ENCODE measurements at places on chromosomes 3 and 15.

DNA sequence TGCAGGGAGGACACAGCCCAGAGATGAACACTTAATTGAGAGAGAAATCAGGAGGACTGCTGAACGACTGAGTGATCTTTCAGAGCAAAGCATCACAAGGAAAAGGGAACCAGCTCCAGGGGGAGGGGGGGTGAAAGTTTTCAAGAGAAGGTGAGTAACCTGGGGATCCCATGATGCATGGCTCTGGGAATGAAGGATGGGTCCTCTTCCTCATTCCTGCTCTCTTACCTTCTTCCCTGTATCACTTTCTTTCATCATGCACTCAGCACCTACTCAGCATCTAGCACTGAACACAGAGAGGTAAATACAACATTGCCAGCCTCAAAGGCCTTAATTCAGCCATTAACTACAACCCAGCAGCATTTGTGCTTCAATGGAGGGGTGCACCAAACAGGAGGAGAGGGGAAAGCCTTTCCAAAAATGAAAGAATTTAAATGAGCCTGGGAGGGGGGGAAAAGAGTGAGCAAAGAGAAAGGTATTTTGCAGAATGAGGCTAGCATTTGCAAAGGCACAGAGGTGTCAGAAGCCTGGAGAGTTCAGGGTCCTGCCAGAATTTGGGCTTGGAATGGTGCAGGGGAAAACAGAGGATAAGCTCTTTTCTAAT, 427.4 kb downstream of the FOXP1 start:
- no peak for DNase-seq

DNA sequence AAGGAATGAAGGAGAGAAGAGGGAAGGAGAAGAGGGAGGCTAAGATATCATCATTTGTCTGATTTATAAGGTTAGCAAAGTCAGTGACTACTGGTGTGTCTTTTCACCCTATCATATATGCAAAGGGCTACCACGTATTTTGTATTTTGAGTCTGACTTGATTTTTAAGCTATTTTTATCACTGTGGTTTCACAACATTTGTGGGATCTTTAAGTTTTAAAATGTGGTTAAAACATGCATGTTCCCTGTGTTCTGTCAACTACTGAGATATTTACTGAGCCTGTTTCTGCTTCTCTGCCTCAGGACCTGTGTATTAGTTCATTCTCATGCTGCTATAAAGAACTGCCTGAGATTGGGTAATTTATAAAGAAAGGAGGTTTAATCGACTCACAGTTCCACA, 22.5 kb upstream of the SPTSSB start:
- DNase-seq = no peak

DNA sequence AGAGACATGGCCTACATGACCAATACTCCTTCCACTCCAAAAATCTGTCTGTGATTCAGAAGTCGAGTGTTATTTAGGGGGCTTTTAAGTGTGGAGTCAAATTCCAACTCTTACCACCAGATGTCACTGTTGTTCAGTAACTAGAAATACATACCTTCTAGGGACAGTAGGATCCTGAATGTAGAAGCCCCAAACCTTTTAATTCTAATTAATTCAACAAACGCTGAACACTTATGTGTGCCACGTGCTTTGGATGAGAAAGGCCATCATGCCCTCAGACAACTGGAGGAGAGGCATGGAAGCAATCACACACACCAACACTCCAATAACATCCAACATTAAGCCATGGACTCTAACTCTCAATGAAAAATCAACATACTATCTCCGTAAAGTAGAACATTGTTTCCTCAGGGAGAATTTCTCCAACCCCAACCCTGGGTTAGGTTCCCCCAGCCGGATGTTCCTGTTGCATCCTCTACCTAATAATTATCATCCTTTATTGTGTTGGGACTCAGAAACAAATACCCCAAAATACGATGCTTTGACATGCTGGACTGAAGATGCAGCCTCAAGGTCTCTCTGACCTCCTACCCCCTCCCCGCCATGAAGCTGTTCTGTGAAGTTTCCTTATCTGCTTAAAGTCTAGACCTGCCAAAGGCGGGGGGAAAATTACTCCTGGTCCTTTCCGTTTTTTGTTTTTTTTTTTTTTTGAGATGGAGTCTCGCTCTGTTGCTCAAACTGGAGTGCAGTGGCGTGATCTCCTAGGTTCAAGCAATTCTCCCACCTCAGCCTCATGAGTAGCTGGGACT, 8.0 kb upstream of the CCDC13 start:
- peak; percentile 69 for DNase-seq

- DNase-seq = no peak
Measured at GRCh38 chr3:46027736-46028397, 584 bp upstream of the XCR1 start.

GRCh38 chr3:193052354-193053045, 134.8 kb upstream of the MB21D2 start:
- DNase-seq = no peak

DNA sequence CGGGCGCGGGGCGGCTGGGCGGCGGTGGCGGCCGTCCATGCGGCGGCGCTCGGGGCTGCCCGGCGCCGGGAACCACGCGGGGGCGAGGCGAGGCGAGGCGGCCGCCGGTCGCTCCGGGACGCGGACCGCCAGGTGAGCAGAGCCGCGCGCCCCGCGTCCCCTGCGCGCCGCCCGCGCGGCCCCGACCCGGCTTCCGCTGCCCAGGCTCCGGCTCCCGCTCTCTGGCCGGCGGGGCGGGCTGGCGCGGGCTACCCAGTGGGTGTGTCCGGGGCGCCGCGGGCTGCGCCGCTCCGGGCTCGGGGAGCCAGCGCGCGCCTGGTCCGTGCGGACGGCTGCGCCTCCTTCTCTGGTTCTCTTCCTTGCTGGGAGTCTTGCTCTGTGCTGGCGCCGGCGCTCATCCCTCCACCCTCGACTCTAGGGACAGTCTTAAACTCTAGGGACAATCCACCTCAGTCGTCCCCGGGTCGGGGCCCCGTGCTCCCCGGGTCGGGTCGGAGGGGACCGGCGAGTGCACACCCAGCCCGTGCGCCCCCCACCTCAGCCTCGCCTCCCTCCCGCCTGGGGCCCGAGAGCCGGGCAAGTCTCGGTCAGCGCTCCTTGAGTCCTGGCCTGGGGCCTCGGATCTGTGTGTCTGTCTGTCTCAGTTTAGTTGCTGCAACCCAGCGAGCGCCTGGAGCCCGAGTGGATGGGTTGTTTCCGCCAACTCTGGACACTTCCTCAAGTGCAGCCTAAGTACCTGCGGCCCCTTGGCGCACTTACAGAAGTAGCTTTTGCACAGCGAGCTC, 488 bp downstream of the THSD4 start:
- no peak for DNase-seq

DNA sequence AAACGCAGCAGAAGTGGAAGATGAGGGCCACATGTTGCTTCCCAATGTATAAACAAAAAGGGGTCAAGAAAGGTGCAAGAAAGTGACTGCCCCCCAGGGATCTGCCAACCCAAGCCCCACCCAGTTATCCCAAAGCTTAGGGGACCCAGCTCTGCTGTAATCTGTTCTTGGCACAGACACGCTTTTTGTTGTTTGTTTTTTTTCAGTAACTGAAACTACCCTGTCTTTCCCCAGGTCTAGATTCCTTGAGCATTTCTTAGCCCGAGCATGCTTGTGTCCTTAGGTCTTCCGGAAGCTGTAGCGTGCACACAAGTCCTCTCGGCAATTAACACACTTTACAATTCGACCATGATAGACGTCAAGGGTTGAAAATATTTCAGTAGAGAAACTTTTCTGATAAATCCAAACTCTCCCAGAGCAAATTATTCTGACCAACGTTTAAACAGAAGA, 8.5 kb upstream of the PPARG start:
- DNase-seq = no peak

DNA sequence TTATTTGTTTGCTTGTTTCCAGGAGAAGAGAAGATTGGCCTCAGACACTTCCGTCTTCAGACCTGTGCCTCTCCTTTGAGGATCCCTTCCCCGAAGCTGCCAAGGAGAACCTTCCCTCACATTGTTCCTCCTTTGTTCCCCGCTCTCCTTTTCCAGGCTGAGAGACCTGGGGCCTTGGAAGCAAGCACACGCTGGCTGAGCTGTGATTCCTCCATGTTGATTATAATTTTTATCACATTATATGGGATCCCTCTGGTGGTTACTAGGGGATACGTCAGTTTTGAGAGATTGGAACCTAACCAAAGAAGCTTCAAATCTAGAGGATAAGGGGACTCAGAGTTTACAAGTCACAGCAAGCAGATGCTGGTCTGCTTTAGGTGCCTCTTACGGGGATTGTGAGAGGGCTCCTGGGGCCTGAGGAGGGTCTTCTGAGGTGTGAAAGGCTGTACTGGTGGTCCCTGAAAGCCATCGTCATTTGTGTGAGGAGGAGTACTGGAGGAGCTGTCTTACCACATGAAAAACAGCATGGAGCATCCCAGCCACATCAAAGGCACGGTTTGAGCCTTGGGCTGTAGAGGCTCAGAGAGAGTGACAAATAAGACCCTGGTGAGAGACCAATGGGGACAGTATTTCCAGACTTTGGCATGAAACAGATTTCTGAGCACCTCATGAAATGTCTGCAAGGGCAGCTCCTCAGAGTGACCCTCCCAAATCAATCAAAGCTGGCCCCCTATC, 760.1 kb upstream of the CFAP20DC start:
- peak; percentile 17 for DNase-seq

DNA sequence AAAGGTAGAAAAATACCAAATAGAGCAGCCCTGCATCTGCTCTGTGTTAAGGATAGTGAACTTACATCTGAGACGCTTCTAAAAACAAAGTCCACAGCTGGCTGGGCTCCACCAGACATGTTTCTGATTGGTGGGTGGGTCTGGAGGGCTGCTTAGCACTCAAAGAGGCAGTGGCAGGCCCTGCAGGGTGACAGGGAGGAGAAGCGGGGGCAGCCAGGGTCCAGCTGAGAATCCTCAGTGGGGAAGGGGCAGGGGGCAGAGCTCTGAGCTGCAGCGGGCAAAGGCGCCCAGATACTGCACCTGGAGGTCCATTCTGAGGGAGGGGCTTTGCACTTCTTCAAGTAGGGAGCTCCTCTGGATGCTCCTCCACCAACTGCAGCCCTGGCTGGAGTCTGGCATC, 28.1 kb downstream of the PRR23E start:
- DNase-seq = peak; percentile 36

GRCh38 chr15:38860253-38860652, 295.6 kb upstream of the RASGRP1 start:
- no peak for DNase-seq

GRCh38 chr3:4065554-4065953, 237.6 kb upstream of the SETMAR start:
- DNase-seq = no peak

- no peak for DNase-seq
Measured at GRCh38 chr3:128495435-128495970, 2.5 kb upstream of the GATA2 start.

- DNase-seq = no peak
Measured at GRCh38 chr15:63938486-63939061, 104.8 kb upstream of the HERC1 start.

Data from GM13976 (cell line).